NCI-H1048 (cell line): ENCODE measurements at places on chromosomes 12 and 14.

GRCh38 chr14:22520796-22521195, 68.2 kb downstream of the DAD1 start:
- DNase-seq = no peak

- no peak for DNase-seq
Measured at GRCh38 chr12:109139360-109139759, 23.0 kb downstream of the ACACB start.

DNA sequence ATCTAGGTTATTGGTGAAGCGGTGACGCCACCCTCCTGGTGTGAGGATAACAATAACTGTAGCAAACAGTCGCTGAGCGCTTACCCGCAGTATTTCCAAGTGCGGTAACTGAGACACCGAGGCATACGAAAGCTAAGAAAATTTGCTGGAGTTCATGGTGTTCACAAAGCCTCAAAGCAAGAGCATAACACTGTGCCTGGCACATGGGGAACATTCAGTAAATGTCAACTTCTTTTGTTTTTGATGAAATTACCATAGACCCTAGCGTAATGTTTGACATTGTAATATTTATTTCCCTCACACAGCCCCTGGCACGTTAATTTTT, 767 bp downstream of the YEATS4 start:
- DNase-seq = no peak

DNA sequence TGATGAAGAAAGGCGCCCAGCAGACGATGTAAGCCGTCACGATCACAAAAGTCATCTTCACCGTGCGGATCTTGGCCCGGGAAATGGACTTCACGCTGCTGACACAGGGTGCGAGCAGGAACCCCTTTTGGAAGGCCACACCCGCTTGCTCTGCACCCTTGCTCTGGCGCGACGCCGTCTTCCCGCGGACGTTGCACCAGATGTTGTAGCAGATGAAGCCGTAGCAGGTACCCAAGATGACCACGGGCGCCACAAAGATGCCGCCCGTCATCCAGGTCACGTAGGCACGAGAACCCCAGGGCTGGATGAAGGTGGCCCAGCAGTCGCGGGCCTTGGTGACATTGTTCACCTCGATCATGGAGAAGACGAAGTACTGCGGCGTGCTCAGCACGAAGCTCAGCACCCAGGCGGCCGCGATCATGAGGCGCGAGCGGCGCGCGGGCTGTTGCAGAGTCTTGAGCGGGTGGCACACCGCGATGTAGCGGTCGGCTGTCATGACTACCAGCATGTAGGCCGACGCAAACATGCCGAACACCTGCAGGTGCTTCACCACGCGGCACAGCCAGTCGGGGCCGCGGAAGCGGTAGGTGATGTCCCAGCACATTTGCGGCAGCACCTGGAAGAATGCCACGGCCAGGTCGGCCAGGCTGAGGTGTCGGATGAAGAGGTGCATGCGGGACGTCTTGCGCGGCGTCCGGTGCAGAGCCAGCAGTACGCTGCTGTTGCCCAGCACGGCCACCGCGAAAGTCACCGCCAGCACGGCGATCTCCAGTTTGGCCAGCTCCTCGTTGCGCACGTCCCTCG, 890 bp downstream of the AVPR1A start:
- no peak for DNase-seq

DNA sequence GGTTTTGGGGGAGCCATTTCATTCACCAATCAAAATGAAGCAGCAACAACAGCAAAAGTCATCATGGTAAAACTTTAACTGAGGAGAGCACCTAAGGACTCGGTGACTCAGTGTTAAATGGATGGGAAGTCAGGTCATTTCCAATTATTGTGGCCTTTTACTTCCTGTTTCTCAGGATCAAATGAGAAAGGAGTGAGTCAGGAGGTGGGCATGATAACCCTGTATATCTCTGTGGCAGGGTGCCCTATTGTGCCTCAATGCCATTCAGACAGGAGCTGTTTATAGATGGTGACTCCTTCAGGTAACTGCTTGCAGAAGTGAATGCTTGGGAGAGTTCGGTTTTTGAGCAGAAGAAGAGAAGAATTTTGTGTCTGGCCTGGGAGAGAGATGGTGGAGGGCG, 135.5 kb upstream of the CPM start:
- DNase-seq = peak; percentile 50

- no peak for DNase-seq
Measured at GRCh38 chr14:32657081-32657480, 281.6 kb upstream of the NPAS3 start.

- no peak for DNase-seq
Measured at GRCh38 chr12:119179335-119180021, 747 bp downstream of the HSPB8 start.

DNA sequence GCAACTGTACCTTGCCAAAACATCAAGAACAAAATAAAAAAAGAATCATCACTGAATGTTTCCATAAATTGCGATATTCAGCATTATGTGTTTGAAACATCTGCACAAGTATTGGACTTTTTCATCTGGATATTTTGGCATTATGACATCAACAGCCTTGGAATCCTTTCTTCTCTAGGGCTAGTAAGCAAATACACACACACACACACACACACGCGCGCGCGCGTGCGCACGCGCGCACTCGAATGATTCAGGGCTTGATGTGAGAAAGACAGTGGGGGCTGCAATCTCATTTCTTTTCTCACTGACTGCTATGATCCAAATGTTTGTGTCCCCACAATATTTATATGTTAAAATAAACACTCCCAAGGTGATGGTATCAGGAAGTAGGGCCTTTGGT, 90.0 kb upstream of the SLC38A4 start:
- DNase-seq = no peak

DNA sequence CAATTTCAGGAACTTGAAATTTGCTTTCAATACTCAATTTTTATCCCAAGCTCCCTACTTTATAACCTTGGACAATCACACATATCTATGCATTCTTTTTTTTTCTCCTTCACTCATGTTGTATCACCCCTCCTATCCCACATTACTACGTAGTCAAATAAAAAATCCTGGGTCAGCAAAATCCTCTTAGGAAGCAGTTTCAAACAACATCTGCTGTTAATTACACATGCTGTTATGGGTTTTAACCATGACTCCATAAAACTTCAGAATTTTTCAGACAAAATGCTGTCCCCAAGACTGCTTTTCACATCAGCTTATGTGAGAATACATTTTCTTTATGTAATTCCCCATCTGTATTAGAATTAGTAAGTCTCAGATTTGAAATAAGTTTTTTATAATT, 61.7 kb downstream of the LRFN5 start:
- no peak for DNase-seq

DNA sequence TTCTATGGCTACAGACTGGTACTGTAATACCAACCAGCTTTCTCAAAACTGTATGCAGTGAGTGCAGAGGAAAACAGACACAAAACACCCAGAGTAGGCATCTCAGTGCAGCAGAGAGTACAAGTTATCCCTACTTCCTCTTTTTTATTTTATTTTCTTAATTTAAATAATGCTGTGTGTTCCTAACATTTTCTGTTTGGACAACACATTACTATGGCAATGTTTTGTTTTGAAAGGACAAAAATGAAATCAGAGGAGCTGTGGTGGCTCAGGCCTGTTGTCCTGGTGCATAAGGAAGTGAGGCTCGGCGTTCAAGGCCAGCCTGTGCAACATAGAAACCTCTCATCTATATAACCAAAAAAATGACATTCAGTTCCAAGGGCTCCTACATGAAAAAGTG, 33.7 kb upstream of the SELPLG start:
- DNase-seq = no peak

DNA sequence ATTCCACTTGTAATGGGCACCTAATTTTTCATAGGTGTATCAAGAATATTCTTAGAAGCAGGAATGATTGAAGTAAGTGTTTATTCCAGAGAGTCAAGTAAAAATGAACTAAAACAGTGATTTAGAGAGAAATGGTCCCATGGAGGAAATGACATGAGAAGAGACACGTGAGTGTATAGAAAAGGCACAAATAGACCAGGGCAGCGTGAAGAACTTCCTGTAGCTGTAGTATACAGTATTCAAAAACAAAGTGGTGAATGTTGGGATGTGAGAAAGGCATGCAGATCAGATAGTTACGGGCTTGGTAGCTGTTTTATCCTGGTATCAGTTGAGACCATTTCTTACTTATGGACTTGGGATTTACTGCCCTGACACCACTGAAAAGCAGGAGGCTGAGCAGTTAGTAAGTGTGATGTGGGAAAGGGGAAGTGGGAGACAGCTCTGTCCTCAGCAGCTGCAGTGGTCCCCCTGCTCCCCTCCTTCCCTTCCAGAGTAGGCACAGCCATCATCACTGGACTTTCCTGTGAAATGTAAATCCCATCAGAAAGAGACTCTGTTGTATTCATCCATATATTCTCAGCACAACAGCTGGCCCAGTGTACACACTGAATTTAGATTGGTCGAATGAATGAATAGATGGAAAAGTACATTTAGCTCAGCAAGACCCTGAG, 16.8 kb upstream of the TESPA1 start:
- DNase-seq = no peak

GRCh38 chr14:55381040-55381439, 30.6 kb downstream of the ATG14 start:
- DNase-seq = no peak

DNA sequence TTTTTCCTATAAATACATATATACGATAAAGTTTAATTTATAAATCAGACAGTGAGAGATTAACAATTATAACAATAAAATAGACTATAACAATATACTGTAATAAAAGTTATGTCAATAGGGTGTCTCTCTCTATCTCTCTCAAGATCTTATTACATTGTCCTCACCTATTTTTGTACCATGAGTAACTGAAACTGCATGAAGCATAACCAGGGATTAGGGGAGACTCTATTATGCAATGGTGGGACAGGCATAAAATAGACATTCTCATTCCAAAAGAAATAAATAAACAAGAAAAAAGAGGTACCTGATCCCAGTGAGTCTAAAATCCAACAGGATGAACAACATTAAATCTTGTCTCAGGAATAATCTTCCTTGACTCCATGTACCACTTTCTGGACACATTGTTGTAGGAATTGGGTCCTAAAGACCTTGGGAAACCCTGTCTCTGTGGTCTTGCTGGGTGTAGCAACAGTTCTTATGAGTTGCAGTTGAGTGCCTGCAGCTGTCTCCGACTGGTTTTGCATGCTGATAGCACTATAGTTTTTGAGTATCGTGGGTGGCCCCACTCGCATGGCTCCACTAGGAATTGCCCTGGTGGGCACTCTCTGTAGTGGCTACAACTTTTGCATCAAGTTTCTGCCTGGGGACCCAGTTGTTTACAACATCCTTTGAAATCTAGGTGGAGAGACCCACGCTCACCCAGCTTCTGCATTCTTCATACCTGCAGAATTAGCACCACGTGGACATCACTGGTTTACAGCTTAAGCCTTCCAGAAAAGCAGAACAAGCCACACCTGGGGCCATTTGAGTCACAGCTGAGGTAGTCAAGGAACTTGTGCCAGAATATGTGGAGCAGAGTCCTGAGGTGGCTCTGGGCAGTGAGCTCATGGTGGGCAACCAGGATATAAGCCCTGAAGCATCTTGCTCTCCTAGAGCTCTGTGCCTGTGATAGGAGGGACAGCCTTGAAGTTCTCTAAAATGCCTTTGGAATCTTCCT, 204.7 kb downstream of the KITLG start:
- DNase-seq = no peak

DNA sequence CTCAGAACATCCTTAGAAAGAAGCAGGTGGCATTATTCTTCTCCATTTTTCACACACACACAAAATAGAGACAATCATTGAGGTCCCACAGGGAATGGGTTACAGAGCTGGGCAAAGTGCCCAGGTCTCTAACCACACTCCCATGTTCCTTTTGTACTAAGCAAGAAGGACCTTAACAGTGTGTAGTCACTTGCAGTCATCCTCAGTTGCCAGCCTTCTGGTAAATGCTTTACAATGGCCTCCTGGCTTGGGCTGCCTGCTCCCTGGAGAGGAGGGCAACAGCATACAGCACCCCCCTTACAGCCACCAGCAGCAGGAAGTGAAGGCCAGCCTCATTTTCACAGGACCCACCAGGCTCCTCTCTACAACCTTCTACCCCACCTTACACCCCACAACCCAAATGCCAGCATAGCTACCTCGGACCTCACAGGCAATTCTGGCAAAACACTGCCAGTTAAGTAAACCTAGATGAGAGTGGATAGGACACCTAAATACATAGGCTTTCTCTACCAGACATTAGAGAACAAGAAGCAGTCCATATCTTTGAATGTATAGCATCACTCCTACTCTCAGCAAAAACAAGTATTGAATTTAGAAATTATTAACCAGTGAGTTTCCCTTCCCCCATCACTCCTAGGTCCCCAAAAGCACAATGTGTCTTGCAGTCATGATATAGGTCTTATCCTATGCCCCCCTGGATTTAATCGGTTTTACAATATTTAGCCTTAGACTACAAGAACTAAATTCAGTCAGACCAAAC, 88.1 kb downstream of the PPP2R5E start:
- no peak for DNase-seq

DNA sequence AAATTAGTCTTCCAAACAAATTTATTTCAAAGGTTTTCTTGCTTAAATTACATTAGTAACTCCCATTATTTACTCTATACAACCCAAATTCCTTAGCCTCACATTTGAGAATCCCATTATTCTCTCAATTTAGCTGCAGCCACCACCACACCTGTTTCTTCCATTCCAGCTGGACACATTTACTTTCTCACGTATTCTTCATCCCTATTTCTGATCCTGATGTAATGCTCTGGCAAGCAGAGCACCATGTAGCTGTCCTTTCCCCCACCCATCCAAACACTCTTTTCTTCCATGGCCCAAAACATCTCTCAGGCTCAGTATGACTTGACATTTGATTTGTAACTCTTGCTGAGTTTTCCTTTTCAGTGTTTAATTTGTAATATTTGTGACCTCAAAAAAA, 240.2 kb upstream of the CLEC14A start:
- no peak for DNase-seq

- DNase-seq = no peak
Measured at GRCh38 chr14:105426416-105427130, 6.9 kb downstream of the MTA1 start.

DNA sequence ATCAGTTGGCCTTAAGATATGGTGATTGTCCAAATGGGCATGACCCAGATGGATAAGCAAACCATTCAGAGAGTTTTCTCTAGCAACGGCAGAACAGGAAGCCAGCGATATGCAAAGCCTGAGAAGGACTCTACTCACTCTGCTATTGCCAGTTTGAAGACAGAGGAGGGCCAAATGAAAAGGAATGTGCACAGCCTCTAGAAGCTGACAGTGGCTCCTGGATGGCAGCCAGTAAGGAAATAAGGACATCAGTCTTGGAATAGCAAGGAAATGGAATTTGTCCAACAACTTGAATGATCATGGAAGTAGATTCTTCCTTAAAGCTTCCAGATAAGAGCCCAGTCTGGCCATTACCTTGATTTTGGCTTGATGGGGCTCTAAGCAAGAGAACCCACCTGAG, 60.0 kb downstream of the TMTC2 start:
- no peak for DNase-seq

DNA sequence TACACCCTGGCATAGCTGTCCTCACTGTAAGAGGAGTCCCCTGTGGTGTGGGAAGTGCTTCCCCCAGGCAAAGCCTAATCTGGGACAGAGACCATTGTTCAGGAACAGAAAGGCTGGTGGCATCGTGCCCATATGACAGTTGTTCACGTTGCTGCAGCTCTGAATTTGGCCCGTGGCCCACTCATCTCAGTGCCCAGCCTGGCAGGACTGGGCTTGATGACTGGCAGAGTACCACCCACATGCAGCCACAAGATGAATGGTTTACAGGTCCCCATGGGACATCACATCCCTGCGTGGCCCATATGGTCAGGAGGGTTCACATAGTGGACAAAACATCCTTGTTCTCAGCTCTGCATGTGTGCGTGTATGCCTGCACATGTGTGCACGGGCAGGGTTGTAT, 17.5 kb downstream of the IQSEC3 start:
- DNase-seq = no peak
